ENCODE measurements at places on chromosomes 6 and 20.

GRCh38 chr6:55734256-55734655 lies 141.1 kb downstream of the BMP5 start:
- DNase-seq, result no peak

DNA sequence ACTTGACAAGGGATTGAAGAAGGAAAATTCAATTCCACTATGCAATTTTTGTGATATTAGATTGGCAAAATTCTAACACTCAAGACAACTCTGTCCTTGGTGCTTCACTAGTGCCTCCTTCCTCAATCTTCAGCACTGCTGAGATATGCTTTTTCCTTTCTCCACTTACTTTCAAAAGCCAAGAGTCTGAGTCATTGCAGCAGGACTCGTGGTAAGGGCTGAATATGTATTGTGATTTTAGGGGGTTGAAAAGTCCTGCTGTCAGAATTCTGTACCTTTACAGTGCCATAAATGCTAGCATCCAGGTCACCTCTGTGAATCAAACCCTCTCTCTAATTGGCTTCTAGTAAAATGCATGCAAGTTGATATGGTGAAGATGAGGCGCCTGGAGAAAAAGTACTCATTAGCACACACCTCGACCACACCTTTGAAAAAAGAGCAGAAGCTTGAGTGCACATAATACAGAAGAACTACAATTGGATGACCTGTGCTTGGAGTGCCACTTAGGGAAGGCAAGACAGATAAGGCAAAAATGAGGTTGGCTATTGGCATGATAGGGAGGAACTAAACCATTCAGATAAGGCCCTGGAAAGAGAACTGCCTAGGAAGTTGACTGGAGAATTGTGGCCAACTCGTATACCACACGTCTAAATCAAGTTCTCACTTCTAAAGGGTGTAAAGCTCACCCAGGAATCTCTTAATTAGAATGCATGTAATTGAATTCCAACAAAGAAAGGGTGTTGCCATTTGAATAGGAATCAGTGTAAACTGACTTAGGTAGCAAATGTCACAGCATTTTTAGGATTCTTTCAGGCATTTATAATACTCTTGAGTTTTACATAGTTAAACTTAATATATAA lies 43.6 kb upstream of the FAM83B start:
- no peak for DNase-seq

- DNase-seq, result no peak
These were observed 2.4 kb downstream of the COL20A1 start for GRCh38 chr20:63295422-63295821.

- peak; percentile 82 for DNase-seq
These were observed 1029.5 kb upstream of the GJE1 start for GRCh38 chr6:141103246-141103645.

DNA sequence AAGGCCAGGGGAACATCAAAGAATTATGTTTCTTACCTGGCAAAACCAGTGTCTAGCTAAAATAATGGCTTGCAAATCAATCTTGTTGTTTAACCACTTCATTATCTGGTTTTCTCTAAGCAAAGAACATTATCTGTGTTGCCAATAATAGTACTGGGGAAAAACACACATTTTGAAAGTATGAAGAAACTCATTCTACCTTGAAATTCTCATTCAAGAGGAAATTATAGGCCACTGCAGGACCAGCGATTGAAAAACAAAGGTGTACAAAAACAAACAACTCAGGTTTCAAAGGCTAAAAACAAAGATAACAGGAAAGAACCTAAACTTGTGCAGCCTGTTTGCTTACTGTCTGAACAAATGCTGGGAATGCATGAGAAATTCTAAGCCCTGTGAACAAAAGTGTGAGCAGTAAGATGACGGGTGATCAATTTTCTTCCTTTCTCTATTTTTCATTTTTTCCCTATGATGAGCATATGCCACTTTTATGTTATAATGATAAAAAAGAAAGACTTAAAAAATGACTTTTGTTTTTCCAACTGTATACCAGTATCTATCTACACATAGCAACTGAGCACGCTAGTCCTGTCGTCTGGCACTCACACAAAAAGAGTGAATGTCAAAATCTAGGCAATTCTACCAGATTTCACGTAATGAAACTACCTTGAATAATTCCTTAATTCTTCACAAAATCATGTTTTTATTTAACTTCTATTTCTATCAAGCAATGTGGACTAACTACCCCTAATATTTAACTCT lies 117.9 kb downstream of the SGK1 start:
- peak; percentile 34 for DNase-seq

- DNase-seq, result no peak
These were observed 395.5 kb upstream of the RUNX2 start for GRCh38 chr6:44932651-44933091.

- no peak for DNase-seq
These were observed 140.4 kb downstream of the C6orf58 start for GRCh38 chr6:127717384-127717783.

DNA sequence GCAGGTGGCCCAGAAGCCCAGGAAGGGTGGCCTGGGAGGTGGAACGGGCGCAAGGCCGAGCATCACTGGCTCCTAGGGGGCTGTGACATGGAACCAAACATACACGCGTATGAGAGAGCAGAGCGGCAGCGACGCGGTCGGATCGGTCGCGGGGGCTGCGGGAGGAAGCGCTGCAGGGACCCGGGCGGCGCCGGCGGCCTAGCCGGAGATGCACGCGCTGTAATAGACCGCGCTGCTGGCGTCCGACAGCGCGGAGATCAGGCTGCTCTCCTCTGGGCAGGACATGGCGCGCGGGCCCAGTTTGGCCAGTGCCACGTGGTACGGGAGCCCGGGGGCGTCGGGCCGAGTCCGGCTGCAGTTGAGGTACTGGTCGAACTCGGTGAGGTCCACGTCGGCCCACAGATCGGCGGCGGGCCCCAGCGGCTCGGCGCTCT lies 1.5 kb downstream of the SOX18 start:
- DNase-seq, result no peak

GRCh38 chr6:35931120-35931561 lies 10.2 kb upstream of the SRPK1 start:
- no peak for DNase-seq

DNA sequence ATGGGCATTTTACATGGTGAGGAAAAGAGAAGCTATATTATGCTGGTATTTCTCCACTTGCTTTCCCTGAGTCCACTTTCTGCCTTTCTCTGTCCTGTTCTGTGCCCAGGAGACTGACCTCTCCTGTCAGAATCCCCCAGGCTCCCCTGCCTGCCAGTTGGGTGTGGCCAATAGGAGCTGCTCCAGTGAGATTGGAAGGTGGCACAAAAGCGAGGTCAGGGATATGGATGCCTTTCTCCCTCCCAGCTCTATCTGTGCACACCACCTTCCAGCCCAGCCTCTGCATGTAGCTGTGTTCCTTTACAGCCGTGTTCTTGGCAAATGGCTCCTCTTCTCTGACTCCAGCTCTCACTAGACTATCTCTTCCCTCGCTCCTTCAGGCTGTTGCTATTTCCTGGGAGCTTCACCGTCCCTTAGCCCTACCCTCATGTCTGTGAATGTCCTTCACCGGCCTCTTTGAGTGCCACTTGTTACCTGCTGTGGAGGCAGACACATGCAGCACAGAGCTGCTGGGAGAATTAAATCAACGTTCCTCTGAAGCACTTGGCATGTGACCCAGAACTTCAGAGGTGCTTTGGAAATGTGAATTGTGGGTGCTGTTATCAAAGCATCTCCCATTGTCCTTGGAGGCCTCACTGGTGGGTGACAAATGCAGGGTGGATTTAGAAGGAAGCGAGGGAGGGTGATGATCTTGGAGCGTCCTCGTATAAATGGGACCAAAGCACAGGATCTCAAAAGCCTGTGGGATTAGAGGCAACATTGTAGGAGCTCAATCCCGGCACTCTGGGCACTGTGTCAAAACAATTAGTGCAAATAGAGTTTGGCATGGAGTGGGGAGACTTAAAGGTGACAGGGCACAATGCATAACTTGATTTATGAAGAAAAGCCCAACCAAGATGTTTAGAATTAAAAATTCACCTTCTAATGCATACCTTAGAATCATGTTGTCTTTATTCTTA lies 28.9 kb upstream of the RALGAPA2 start:
- peak; percentile 83 for DNase-seq

DNA sequence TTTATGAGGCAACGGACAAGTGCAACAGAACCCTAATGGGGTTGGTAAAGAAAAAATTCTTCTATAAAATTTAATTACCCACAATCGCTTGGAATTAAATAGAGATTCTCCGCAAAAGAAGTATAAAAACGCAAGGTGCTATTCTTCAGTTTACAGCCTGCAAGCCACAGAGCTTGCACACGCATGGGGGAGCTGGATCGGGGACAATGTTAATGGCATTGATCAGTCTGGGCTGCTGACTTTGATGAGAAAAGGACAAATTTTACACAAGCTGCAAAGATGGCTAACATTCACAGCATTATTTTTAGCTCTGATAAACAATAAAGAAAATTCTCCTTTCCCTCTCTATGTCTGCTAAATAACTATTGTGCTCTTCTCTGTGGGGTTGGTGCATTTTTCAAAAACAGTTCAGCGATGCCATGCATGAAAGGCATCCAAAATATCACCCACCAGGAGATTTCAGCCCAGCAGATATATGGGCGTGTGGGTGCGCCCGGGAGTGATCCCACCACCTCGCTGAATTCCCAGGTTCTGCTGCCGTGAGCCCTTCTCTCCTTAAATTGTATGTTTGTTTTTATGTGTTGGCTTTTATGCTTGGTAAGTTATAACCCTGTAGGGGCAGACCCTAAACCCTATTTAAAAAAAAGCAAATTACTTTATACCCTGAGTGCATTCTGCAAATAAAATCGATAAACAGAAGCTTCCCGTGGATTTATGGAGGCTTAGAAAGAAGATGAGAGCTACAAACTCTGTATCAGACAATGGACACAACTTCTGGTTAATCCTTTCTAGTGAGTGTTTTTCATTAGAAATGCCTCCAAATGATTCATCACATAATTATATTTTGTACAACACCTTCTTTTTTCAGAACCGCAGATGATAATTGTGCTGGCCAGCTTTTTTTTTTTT lies 55.6 kb downstream of the NOX3 start:
- DNase-seq, result no peak

- DNase-seq, result no peak
These were observed 113.0 kb downstream of the MANEA start for GRCh38 chr6:95690328-95690727.

- DNase-seq, result peak; percentile 48
These were observed 16.3 kb downstream of the PTPRK start for GRCh38 chr6:128504003-128504654.

DNA sequence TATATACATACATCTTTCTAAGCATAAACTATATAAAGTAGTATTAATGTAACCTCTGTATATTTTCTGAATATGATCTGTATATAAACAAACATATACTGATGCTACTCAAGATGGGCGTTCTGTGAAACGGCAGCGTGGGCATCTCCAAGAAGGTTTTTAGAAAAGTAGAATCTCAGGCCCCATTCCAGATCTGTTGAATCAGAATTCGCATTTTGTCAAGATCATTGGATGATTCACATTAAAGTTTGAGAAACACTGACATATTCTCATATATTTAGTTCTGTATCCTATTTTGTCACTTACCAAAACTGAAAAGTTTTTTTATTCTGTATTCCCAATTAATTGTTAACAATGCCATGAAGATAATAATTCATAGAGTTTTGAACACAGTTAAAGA lies 5.5 kb downstream of the C6orf141 start:
- DNase-seq, result no peak

- no peak for DNase-seq
These were observed 58.7 kb downstream of the VEGFA start for GRCh38 chr6:43828711-43829110.

- DNase-seq, result no peak
These were observed 76.0 kb upstream of the ADTRP start for GRCh38 chr6:11854408-11855165.

Measured in NCI-H1105 treated with DMSO at 0.1 percent for 48 hours (cell line).